ENCODE measurements at places on chromosomes 5 and 9.

GRCh38 chr5:31982621-31983020, 191.5 kb downstream of the GOLPH3 start:
- no peak for DNase-seq

GRCh38 chr5:1917830-1918487, 35.2 kb upstream of the IRX4 start:
- DNase-seq: no peak

- DNase-seq: no peak
Measured at GRCh38 chr5:83711982-83712601, 8.6 kb downstream of the HAPLN1 start.

DNA sequence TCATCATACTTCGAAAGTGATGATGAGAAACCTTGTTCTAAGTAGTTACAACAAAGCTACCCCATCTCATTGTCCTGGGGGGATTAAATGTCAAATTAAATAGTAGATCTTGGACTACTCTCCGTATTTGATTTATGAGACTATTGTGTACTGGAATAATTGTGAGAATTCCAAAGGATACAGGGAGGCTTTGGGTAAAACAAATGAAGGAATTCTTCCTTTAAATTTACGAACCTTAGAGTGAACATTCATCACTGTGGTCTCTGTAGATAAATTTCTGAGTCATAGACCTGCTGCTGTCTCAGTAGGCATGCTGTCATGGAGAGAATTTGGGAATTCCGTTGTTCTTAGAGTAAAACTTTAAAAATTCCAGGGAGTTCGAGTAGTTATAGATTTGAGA, 836.2 kb downstream of the DNAH5 start:
- DNase-seq: no peak

GRCh38 chr5:138954257-138955012, 79.3 kb upstream of the LRRTM2 start:
- no peak for DNase-seq

DNA sequence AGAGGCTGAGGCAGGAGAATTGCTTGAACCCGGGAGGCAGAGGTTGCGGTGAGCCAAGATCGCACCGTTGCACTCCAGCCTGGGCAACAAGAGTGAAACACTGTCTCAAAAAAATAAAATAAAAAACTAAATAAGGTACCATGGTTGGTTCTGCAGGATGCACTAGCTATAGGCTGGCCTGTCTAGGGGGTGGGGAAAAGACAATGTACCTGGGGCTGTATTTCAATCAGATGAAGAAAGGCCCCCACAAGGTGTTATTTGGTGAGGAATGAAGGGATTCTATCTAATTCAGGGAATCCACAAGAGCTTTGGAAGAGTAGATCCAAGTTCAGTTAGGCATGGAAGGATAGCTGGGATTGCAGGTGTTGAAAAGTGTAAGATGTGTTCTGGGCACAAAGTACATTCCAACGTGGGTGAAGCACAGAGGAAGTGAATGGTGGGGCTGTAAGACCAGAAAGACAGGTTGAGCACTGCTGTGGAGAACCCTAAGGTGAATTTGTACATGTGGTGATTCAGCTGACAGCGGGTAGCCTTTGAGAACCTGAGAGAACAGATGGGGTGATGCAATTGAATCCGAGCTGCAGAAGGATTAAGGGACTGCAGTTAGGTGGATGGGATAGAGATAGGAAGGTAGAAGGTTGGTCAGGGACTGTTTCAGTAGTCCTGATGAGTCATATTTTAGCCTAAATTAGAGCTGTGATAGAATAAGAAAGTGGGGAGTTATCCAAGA, 71.8 kb downstream of the CAST start:
- DNase-seq: no peak

- no peak for DNase-seq
Measured at GRCh38 chr5:58458141-58458742, 1.6 kb downstream of the PLK2 start.

- DNase-seq: no peak
Measured at GRCh38 chr5:153618867-153619266, 128.4 kb downstream of the GRIA1 start.

DNA sequence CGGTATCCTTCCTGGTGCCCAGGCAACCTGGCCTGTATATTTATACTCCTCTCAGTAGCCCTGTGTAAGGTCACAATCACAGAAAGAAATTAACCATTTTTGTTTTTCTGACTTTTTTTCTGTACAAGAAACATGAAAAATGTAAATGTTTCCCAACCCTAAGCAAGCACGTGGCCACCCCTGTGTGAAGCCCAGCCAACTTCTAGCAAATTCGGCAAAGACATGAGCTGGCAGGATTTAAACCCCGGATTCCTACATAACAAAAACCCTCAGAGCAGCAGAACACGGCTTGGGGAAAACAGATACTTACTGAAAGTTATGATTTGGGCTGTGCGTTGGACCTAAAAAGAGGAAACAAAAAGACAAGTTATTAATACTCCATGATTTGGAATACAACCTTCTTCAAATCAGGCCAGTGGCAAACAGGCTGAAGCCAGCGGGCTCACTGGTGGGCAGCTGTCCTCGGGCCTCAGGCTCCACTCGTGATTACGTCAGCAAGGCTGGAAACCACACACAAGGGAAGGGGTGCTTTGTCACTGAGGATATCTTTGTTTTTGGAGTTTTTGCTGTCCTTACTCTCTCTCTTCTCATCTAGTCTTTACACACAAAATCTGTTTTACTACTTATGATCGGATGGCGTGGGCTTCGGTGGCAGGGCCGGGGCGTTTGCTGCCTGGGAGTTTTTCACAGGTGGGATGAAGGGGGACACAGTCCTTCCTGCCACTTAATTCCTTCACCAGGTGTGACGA, 194.1 kb downstream of the ROR2 start:
- no peak for DNase-seq

- DNase-seq: no peak
Measured at GRCh38 chr5:1080432-1080831, 31.4 kb downstream of the SLC12A7 start.

DNA sequence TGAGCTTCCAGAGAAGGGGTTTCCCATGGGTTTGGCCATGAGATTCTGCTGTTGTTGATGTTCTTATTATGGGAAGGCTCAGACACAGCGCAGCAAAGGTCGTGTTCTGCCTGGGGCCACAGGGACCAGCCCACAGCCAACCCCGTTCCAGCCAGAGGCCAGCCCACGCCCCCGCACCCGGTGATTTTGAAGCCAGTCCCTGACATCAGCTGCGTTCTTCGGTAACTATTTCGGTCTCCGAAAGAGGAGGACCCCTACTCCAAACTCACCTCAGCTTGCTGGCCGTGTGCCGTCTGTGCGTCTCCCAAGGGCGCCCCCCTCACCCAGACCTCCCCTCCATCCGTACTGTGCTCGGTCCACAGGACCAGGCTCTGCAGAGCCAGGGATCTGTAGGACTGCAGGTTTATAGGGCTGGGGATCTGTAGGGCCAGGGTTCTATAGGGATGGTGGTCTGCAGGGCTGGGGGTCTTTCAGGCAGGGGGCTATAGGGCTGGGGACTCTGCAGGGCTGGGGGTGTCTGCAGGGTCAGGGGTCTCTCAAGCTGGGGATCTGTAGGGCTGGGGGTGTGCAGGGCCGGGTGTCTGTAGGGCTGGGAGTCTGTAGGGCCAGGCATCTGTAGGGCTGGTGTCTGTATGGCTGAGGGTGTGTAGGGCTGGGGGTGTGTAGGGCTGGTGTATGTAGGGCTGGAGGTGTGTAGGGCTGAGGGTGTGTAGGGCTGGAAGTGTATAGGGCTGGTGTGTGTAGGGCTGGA, 11.8 kb downstream of the COL5A1 start:
- no peak for DNase-seq

GRCh38 chr9:118273048-118273447, 568.8 kb downstream of the TLR4 start:
- DNase-seq: no peak

DNA sequence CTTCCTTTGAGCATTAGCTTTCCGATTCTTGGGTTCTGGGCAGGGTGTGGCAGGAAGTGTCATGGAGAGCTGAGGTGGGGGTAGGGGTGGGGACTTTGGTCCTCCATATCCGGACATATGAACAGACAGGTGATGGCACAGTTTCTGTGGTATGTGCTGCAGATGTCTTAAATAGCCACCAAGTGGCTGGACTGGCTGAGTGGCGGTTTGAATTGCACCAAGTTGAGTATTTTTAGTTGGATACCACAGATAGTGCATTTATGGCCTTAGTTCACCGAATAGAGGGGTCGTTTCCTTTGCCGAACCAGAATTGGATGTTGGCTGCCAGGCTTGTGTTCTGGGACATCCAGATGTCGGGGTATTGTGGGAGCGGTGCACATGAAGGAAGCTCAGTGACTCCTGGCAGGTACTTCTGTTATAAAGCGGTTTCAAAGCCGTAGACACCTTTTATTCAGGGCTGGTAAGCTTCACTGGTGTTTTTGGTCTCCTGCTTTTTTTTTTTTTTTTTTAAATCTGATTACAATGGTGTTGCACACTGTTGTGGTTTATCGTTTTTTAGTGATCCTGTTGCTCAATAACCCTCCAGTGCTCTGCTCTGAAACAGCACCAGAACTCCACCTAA, 15.1 kb upstream of the TNFAIP8 start:
- DNase-seq: no peak

DNA sequence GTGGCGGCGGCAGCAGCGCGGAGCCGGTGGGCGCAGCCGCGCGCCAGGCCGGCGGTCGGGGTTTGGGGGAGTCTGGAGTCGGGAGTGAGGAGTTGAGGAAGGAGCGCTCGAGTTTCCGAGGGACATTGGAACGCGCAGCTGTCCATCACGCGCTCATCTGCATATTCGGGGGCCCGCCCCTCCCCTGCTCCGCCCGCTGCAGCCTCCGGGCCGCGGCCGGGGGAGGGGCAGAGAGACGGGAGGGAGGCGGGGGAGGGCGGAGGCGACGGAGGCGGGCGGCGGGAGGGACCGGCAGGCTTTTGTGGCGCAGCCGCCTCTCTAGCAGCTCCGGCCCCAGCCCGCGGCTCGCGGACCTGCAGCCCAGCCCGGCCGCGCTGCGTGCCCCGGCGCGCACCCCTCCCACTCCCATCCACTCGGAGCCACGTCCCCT, at the start of gene IRX2:
Gene IRX2 (minus strand): TSS at position 86 of the 430 bp plus-strand sequence. CDS start 264 bp downstream, outside the sequence.
- DNase-seq: no peak

- DNase-seq: no peak
Measured at GRCh38 chr5:171927345-171927941, 79.0 kb downstream of the FBXW11 start.

- DNase-seq: no peak
Measured at GRCh38 chr5:174694611-174695010, 29.8 kb upstream of the MSX2 start.

- no peak for DNase-seq
Measured at GRCh38 chr9:84775056-84775643, 105.6 kb downstream of the NTRK2 start.

DNA sequence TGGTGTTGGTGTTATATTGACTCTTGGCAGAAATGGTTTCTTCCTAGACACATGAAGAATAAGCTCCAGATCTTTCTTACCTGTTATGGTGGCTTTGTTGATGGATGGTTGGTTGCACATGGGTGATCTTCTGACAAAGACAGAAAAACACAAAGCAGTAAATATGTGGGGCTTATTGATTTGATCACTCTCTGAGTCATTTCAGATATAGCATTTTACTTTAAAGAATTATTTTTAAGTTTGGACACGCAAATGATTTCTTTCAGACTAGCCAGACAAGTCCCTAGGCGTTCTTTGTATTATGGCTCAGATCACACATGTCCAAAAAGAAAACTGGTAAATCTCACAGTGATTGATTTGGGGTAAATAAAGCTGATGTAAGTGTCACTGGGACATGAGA, 597.6 kb downstream of the RAB3C start:
- no peak for DNase-seq

GRCh38 chr5:72325566-72326305, 5.6 kb downstream of the PTCD2 start:
- no peak for DNase-seq

DNA sequence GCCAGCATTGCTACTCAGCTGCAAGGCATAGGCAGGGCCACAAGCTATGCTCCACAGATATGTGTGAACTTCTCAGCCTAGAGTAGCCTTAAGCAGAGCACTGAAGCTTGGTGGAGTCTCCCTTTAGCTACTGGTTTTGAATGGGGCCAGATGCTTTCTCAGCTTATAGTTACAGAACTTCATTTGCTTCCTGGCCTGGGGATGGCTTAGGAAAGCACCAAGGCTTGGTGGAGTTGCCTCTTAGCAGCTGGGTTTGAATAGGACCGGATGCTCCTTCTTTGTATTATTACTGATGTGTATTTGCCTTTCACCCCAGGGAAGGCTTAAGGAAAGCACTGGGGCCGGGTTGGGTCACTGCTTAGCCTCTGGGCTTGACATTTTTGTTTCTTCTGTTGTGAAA, 497.8 kb upstream of the SEMA6A start:
- no peak for DNase-seq

DNA sequence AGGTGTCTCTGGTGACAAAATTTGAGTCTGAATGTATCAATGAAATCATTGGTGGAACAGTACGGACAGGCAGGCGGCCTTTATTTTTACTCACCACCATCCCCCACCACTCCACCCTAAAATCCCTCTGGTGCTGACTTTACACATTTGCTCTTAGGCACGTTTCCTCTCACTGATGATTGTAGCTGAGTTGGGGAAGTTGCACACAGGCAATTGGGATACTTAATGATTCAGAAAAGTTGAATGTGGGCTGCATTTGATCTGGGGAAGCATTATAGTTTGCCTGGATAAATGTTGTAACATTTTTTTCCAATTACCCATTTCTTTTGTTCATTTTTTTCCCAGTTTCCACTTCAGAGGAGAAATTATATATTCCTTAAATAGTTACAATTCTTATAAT, 658.4 kb downstream of the TLR4 start:
- DNase-seq: no peak

DNA sequence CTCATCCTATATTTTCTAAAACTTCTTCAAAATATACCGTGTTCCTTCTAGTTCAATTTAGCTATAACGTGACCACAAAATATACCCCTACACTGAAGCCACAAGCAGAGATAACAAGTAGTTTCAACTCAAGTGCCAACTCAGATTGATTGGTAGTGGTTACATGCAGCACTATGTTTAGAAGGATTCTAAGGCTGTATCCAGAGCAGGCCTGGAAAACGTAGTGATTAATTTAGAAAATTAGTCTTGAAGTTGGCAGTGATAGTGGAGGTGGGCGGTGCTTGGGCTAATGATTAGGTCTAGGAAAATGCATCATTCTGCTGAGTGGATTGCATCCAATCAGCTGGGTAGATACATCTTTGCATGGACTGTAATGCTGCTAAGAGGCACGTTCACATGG, 61.5 kb downstream of the MAMDC2 start:
- DNase-seq: no peak

GRCh38 chr5:139725073-139725830, 70.4 kb upstream of the PSD2 start:
- no peak for DNase-seq

DNA sequence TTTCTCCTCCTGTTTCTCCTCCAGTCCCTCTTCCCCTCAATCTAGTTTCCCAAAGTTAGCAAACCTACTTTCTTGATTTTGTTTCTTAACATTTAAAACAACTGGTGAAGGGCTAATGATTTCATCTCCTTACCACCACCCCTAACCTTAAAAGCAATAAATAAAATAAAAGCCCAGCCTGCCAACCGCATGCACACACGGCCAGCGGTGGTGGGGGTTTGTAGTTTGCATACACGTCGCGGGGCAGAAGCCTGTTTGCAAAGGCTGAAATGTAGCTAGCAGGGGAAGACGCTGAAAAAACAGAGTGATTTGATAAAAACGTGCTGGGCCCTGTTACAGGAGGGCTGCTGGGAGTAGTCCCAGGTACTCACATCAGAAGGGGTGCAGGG, 1.9 kb upstream of the DMRT2 start:
- no peak for DNase-seq

All from activated naive CD4-positive, alpha-beta T cell treated with Interleukin-2 at 50 U/mL for 16 hours (primary cell).